ENCODE measurements at places on chromosomes 1 and 21.

GRCh38 chr1:57066980-57067610 is 101.3 kb upstream of the C8B start:
- DNase-seq: no peak

DNA sequence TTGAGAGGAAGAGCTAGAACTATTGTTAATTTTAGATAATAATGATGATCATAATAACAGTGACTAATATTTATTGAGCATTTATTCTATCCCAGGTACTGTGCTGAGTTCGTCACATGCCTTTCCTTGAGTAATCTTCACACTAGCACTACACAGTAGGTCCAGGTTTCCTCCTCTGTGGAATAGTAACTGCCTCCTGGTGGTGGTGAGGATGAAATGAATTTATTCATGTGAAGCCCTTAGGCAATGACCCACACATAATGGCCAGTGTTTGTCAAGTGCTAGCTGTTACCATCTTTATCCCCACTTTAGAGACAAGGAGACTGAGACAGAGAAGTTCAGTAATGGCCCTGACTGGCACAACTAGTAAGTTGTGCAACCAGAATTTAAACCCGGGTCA is 5.9 kb downstream of the NIPAL3 start:
- DNase-seq: no peak

GRCh38 chr1:206736878-206737728 is 33.5 kb upstream of the IL19 start:
- DNase-seq: no peak

DNA sequence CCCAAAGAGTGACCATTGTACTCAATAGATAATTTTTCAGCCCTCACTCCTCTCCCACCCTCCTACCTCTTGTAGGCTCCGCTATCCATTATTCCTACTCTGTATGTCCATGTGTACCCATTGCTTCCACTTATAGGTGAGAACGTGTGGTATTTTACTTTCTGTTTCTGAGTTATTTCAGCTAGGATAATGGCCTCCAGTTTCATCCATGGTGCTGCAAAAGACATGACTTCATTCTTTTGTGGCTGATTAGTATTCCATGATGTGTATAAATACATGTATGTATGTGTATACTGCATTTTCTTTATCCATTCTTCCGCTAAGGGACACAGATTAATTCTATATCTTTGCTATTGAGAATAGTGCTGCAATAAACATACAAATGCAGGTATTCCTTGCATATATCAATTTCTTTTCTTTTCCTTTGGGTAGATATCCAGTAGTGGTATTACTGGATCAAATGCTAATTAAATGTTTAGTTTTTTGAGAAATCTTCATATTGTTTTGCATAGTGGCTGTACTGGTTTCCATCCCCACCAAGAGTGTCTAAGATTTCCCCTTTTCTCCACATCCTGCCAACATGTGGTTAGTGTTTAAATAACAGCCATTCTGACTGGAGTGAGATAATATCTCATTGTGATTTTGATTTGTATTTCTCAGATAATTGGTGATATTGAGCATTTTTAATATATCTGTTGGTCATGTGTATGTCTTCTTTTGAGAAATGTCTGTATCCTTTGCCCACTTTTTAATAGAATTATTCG is 4.9 kb downstream of the LY9 start:
- no peak for DNase-seq

Measured in mesothelial cell of epicardium (in vitro differentiated cells).